ENCODE measurements at places on chromosomes 2 and 18.

GRCh38 chr2:107811411-107811810, 15.3 kb upstream of the RGPD4 start:
- H3K27me3 ChIP-seq: no peaks in the 10 kb centered on the region
- DNase-seq: no peak
- H3K36me3 ChIP-seq: no peaks in the 10 kb centered on the region
- no peak overlapping the region for H3K4me3 ChIP-seq
- H3K27ac ChIP-seq: no peak overlapping the region

DNA sequence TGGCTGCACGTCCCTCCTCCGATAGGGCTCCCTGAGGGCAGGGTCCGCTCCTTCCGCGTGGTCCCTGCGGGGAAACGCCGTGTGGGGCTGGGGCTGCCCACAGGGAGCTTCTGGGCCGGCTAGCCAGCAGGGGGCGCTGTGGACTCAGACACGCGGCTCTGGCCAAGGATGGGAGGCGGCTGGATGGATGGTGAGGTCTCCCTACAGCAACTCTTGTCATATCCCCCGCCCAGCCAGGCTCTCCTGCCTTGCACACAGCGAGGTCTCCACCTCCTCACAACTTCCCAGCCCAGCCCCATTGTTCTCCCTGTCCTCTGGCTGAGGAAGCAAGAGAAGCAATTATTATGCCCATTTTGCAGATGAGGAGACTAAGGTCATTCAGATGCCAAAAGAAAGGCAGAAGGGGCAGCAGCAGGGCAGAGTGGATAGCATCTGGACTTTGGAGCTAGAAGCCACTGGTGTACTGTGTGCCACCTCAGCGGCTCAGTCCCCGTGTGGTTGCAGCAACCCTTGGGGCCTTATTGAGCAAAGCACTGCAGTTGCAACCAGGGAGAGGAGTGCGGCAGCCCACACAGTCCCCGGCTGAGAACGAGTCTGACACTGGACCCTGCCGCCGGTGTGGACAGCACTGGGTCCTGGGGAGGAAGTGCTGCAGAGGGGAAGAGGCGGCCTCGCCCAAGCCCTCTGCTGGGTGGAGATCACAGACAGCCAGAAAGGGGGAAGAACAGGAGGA, 99.0 kb downstream of the ZFP36L2 start:
- no peaks in the 10 kb centered on the region for H3K36me3 ChIP-seq
- H3K4me1 ChIP-seq: peaks cover 85% of the 10 kb centered on the region
- peak; percentile 75 for DNase-seq
- H3K4me3 ChIP-seq: no peak overlapping the region

DNA sequence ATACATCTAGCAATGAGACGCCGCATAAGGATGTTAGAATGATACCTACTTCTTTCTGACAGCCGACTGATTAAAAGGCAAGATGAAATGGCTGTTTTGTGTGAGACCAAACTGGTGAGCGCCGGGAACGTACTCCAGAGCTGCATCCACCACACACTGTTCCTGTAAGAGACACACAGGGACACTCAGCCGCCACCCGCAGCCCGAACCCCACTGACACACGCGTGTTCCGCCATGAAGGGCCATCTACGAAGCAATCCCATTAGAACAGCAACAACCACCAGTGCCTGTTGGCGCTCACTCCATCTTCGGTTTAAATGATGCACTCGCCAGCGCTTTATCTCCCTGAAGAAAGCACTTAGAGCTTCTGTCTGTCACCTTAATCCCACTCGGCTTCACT, 162.3 kb downstream of the LAMA1 start:
- no peak overlapping the region for H3K4me3 ChIP-seq
- no peak for DNase-seq
- no peak overlapping the region for H3K27ac ChIP-seq
- no peaks in the 10 kb centered on the region for H3K36me3 ChIP-seq
- no peaks in the 10 kb centered on the region for H3K4me1 ChIP-seq
- no peaks in the 10 kb centered on the region for H3K27me3 ChIP-seq

GRCh38 chr2:53856272-53856671, 3.5 kb downstream of the GPR75 start:
- no peaks in the 10 kb centered on the region for H3K4me1 ChIP-seq
- no peak overlapping the region for H3K27ac ChIP-seq
- H3K4me3 ChIP-seq: no peak overlapping the region

GRCh38 chr2:88657131-88657530, 29.9 kb upstream of the EIF2AK3 start:
- H3K4me3 ChIP-seq: no peak overlapping the region
- H3K27me3 ChIP-seq: no peaks in the 10 kb centered on the region
- no peak for DNase-seq
- H3K4me1 ChIP-seq: no peaks in the 10 kb centered on the region

DNA sequence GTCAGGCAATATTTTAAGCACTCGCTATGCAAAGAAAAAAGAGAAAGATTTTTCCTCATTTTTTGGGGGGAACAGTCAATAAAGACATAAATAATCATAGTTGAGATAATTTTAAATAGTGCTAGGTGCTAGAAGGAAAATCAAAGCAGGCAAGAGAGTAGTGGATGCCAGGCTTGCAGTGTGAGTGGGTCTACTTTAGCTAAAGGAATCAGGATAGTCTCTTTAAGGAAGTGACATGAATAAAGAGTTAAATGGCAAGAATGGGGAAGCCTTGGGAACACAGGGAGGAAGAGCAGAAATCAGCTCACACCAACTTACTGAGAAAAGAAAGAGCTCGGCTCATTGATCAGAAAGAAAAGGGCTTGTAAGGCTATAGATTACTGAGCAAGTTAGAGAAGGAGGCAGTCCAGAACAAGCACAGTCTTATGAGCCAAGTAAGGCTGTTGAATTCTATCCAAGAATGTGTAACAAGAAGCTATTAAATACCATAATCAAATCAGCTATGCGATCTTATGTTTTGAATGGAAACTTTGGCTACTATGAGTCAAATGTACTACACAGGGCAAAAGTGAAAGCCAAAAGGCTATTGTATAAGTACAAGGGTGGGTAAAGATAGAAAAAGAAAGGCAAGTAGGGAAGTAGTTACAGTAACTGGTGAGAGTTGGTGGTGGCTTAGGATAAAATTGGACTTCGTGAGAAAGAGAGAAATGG, 833.8 kb upstream of the PIK3C3 start:
- no peaks in the 10 kb centered on the region for H3K4me1 ChIP-seq
- H3K36me3 ChIP-seq: no peaks in the 10 kb centered on the region
- no peak for DNase-seq
- no peak overlapping the region for H3K27ac ChIP-seq

- DNase-seq: no peak
- peaks cover 7% of the 10 kb centered on the region for H3K27me3 ChIP-seq
- H3K4me1 ChIP-seq: no peaks in the 10 kb centered on the region
- H3K36me3 ChIP-seq: no peaks in the 10 kb centered on the region
These were observed 87.5 kb upstream of the COPS8 start for GRCh38 chr2:236998236-236998635.

GRCh38 chr18:36412778-36413177, 115.3 kb downstream of the FHOD3 start:
- no peak overlapping the region for H3K4me3 ChIP-seq
- DNase-seq: no peak
- H3K27me3 ChIP-seq: peaks cover 9% of the 10 kb centered on the region

GRCh38 chr2:165462443-165462842, 7.1 kb upstream of the CSRNP3 start:
- no peak for DNase-seq
- H3K36me3 ChIP-seq: no peaks in the 10 kb centered on the region
- peaks cover 4% of the 10 kb centered on the region for H3K27me3 ChIP-seq

DNA sequence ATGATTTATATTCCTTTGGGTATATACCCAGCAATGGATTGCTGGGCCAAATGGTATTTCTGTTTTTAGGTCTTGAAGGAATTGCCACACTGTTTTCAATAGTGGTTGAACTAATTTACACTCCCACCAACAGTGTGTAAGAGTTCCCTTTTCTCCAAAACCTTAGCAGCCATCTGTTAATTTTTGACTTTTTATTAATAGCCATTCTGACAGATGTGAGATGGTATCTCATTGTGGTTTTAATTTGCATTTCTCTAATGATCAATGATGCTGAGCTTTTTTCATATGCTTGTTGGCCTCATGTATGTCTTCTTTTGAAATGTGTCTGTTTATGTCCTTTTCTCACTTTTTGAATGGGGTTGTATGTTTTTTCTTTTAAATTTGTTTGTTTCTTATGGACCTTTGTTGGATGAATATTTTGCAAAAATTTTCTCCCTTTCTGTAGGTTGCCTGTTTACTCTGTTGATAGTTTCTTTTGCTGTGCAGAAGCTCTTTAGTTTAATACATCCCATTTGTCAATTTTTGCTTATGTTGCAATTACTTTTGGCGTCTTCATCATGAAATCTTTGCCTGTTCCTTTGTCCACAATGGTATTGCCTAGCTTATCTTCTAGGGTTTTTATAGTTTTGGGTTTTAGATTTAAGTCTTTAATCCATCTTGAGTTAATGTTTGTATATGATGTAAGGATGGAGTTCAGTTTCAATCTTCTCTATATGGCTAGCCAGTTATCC, 119.7 kb upstream of the XIRP2 start:
- no peak overlapping the region for H3K4me3 ChIP-seq
- H3K27me3 ChIP-seq: no peaks in the 10 kb centered on the region
- DNase-seq: no peak
- H3K27ac ChIP-seq: no peak overlapping the region
- no peaks in the 10 kb centered on the region for H3K36me3 ChIP-seq
- peaks cover 4% of the 10 kb centered on the region for H3K4me1 ChIP-seq

GRCh38 chr2:238425979-238426567, 654 bp upstream of the ASB1 start:
- peaks cover 36% of the 10 kb centered on the region for H3K4me1 ChIP-seq
- DNase-seq: no peak
- H3K4me3 ChIP-seq: peak overlapping the region; percentile 92
- no peaks in the 10 kb centered on the region for H3K27me3 ChIP-seq

DNA sequence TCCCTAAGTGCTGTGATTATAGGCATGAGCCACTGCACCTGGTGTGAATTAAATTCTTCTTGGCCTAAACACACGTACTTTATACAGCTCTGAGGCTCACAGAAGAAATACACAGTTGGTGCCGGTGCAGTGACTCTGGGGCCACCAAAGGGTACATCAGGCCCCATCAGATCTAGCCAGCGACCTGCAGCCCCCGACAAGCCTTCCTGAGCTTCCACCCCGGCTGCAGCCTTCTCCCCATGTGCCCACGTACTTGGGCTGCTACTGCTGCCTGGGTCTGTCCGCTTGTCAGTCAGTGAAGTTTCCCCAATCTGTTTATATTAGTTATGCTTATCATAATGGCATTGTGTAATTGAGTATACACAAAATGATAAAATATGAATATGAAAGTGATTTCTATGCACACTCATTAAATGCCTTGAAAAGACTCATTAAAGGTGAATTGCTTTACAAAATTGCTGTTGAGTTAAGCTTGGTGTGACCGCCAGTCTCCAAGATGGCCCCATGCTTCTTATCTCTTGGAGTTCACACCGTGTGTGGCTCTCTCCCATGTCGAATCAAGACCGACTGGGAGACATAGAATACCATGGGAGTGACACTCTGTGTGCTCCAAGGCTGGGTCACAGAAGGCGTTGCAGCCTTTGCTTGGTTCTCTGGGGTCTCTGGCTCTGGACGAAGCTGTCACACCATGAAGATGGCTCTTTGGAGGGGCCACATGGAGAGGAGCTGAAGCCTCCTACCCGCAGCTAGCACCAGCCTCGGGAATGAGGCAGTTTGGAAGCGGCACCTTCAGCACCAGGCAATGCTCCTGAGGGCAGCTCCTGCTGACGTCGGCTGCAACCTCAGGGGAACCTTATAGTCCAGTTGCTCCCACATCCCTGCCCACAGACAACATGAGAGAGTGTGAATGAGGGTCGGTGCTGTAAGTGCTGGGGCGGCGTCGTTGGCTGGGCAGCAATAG, 29.2 kb upstream of the HPCAL1 start:
- no peak overlapping the region for H3K4me3 ChIP-seq
- peaks cover 2% of the 10 kb centered on the region for H3K27me3 ChIP-seq
- H3K4me1 ChIP-seq: peaks cover 6% of the 10 kb centered on the region
- no peaks in the 10 kb centered on the region for H3K36me3 ChIP-seq

DNA sequence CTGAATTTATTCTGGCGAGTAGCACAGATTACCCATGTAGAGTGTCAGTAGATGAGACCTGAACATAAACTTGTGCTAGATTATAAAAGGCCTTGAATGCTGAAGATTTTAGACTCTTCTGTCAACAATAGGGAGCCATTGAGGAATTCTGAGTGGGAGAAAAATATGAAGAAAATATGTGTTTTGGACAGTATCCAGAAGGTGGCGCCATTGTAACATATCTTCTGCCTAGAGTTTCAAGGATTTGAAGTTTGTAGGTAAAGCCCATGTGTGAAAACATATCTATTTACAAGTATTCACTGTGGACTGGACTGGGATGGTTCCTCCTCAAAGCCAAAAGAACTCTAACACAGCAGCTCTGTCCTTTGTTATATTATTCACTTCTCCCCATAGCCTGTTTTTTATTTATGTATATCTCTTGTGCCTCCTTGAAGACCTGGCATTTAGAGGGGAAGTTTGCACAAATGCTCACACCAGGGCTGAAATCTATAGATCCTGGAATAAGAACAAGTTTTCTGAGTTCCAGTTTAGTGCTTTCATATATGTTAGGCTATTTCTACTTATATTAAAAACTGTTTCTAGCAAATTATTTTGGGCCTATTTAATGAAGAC, 124.9 kb downstream of the RDH14 start:
- H3K27me3 ChIP-seq: no peaks in the 10 kb centered on the region
- DNase-seq: no peak
- no peaks in the 10 kb centered on the region for H3K36me3 ChIP-seq
- no peaks in the 10 kb centered on the region for H3K4me1 ChIP-seq

DNA sequence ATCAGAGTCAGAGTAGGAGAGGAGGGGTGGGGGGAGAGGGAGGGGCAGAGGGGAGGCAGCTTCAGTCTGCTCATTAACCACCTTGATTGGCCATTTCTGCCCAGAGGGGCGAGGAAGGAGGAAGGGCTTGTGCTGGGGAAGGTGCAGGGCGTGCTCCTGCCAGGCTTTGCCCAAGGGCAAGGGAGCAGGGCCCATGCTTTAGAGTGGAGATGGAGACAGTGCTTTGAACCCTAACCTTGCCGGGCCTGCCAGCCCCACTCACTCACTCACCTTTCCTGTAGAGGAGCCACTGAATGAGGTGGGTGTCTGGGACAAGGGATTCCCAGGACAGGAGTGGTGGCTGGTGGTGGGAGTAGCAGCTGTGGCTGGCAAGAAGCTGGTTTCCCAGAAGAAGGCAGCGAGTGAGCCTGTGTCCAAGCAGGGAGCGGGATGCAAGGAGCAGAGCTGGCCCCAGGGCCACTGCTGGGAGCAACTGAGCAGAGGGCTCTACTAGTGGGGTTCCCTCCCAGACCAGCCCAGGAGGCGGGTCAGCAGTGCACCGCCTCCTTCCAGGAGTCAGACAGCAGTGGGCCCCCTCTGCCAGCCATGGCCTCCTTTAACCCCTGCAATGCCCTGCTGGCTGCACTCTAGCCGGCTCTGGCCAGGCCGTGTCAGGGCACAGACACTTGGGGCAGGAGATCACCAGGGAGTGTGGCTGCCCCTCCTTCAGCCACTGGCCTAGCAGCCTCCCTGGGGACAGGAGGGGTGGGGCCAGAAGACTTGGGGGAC, 3.6 kb upstream of the RUFY4 start:
- H3K4me1 ChIP-seq: peaks cover 21% of the 10 kb centered on the region
- DNase-seq: no peak
- H3K4me3 ChIP-seq: no peak overlapping the region

Data from activated B cell treated with CpG ODN at 0.5 μM for 24 hours (primary cell).